Stimulated activated CD8-positive, alpha-beta memory T cell treated with anti-CD3 and anti-CD28 coated beads, Interleukin-12 subunit alpha, Interleukin-12 subunit beta, amount 100 ng/mL, for 1 hour (primary cell): ENCODE measurements at places on chromosomes 3 and 15.

DNA sequence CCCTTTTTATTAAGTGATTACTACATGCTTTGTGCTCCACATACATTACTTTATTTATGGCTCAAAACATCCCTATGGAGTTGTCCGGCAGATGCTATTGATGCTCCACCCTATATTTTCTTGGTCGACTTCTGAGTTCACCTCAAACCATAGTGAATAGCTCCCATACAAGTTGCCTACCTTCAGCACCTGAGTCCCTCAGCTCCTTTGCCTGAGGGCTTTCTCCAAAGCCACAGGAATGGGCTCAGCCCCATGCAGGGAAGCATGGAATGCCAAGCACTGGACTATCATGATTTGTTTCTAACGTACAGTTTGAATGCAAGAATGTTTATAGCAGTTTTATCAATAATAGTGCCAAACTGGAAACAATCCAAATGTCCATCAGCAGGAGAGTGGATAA, 124.8 kb upstream of the TNIK start:
- DNase-seq = no peak

GRCh38 chr15:44554934-44555723, 18.2 kb downstream of the EIF3J start:
- DNase-seq = no peak

DNA sequence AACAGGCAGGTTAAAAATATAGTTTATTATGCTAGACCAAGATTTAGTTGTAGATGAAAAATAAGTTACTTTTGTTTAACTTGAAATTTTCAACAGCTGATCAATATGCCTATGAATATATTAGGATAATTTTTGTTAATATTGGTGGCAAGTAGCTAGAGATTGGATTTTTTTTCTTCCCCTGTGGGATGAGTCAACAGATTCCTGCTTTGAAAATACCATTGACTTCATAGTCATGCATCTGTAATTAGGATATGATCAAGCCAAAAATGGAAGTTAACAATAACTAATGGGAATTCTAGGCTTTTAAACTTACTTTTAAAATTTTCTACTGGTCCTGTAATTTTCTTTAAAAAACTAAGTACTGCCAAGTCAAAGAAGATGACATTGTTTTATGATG, 211.7 kb downstream of the ZIC1 start:
- DNase-seq = no peak

- DNase-seq = no peak
Observed at GRCh38 chr3:29026286-29026685, 254.6 kb upstream of the RBMS3 start.

DNA sequence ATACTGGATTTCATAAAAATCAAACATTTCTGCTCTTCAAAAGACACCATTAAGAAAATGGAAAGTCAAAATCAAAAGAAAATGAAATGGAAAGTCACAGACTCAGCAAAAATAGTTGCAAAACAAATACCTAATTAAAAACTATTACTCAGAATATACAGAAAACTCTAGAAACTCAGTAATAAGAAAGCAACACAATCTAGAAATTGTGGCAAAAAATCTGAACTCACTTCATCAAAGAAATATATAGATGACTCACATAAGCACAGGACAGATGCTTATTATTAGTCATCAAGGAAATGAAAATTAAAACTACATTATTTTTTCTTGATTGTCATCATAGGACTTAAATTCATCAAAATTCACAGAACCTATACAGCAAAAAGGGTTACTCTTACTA, 430.0 kb downstream of the SHQ1 start:
- DNase-seq = no peak

DNA sequence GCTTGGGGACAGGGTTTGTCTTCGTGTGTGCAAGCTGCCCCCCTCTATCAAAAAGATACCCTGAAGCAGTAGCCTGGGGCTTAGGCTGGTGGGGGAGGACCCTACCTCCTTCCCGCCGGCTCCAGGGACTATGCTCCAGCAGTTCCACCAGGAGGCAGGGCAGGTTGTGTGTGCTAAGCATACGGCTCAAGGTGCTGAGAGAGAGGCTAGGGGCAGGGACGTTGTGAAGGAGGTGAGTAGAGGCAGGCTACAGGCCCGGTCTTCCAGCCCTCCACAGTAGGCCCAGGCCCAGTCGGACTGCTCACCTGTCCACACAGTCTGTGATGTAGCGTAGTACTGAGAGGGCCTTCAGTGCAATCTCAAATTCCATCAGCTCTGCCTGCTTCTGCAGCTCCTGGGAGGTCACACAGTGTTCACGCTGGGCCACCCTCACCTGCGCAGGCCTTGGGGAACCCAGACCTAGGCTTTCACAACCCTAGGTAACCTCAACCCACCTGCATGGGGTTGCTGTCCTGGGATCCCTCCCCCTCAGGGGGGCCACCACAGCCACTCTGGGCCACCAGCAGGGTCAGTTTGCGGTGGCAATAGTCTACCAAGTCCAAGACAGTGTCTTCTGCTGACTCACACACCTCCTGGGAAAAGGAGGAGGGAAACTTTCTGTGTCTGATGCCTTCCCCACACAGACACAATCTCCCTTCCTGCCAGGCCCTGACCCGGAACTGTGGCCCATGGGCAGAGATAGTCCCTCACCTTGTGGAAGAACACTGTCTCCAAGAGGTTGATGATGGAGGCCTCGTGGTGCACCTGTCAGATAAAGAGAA, 2.4 kb upstream of the RASSF1 start:
- no peak for DNase-seq

DNA sequence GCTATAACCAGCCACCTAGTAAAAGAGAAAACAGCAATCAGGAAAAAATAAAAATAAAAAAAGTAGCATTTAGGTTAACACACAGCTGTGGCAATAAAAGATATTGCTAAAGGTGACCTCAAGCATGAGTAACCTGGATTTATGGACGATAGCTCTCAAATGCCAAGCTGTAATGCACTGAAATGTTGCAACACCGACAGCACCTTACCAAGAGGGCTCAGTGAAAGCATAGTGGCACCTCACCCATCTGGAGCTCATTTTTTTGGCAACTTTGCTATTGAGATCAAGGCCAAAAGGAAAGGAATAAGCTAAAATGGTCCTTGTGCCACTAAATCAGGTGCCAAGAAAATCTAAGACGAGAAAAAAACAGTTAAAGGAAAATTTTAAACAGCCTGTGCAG, 2.5 kb downstream of the HACD2 start:
- no peak for DNase-seq

- no peak for DNase-seq
Observed at GRCh38 chr15:57217778-57218598, 158.3 kb upstream of the CGNL1 start.

- DNase-seq = no peak
Observed at GRCh38 chr3:178711753-178712152, 175.5 kb downstream of the KCNMB2 start.

DNA sequence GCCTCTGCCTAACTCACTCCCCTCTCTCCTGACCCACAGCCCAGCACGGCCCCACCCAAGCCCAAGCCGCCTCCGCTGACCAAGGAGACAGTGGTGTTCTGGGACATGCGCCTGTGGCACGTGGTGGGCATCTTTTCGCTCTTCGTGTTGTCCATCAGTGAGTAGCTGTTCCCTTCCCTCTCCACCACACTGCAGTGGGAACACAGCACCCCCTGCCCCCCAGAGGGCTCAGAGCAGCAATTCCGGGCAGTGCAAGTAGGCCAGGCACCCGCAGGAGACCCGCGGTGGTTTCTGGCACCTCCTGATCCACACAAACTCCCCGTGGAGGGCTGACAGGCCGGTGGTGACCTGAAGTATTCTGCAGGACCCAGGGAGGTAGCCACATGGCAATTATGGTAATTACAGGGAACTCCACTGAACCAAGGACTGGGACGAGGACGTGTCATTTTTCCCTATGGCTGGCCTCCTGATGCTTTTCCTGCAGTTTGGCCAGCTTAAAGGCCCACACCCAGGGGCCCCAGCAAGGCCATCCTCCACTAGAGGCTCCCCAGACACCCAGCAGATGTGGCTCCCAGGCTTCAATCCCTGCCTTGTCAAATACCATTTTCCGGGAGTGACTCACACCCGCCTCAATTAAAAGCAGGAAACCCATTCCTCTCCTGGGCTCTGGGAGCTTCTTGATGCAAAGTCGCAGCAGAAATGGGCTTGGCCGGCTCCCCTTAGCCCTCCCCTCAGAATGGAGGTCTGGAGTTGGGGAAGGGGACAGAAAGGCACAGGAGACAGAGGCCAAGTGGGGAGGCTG, 4.8 kb downstream of the TMIE start:
- DNase-seq = no peak

- DNase-seq = no peak
Observed at GRCh38 chr3:192892981-192893700, 24.5 kb downstream of the MB21D2 start.

DNA sequence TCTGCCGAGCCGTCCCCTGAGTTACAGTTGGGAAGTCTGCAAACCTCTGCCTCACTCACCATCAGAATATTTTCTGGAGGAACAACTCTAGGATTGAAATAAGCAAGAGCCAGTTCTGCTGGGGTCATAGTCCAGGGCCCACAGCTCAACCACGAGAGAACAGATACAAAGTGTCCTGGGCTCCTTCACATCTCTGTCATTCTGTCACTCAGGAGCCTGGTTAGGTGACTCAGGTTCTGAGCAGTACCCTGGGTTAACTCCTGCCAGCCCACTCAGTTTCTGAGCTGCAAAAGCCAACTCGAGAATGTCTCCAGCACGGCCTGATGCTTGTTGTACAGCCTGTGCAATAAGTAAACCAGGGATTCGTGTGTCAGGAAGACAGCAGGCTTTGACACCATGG, 155.7 kb downstream of the SLCO3A1 start:
- no peak for DNase-seq

DNA sequence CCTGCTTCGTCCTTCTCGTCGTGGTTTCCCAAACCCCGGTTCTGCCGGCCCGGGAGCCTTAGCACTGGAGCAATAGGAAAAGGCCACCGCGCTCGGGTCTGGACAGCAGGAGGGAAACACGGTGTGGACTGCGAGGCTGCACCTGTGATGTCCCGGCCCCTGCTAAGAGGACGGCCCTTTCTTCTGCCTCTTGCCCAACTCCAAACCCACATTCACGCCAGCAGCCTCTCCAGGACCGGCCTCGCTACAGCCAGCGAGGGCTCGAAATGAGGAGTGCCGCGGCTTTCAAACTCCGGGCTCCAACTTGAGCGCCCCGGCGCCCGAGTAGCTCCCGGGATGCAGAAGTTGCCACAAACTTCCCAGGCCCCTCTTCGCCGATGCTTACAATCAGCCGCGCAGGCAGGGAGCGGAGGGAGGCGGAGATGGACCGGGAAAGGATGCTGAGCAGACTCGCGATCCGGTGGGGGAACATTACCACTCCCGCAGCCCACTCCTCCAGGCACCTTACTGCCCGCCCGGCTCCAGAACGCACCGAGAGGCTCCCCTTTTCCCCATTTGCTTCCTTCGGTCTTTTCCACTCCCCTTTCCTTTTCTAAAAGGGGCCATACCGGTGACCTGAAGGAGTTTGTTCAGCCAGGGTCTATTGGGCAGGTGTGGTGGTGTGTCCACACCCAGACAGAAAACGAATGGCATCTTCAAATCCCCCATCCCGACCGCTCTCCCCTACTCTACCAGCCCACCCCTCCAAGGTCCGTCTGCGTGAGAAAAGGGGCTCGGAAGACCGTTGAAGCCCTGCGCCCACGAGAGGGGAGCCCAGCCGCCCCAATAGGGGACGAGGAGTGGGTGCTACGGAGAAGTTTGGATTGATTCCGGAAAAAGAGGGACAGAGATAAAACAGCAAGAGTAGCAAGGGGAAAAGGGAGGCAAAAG, 18.8 kb upstream of the SATB1 start:
- no peak for DNase-seq

DNA sequence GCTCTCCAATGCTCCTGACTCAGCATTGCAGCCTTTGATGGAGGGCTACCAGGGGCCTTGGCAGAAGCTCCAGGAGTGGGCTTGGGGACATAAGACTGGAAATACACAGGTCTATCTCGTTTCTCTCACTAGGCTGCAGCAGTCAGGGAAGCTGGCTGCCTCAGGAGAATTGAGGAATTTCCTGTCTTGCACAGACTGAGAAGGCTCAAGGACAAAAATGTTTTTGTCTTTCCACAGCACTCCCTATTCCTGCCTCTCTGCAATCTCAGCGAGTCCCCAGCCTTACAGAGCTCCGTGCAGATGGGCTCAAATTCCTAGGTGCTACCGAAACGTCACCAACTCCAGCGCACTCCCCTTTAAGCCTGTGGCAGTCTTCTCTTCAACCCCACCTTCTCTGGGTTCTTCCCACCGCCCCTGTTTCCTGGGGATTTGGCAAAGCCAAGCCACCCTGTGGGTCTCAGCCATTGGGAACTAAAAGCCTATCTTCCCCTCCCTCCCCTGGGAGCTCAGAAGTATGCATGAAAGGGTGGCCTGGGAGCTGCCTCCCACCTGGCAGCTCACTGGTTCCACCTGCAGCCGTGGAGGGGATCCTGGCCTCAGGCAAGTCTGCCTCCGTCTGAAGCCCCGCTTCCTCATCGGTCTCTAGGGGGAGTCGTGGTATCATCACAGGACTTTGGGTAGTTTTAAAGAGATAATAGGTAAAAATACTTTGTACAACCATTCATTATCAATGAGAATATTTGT, 322.6 kb upstream of the FRG2C start:
- DNase-seq = no peak

- DNase-seq = no peak
Observed at GRCh38 chr15:40340740-40341400, at the start of gene CCDC9B. Gene CCDC9B (minus strand): TSS chr15:40340939. CDS start chr15:40340819, 120 bp downstream.

GRCh38 chr15:63991706-63992105, 54.6 kb downstream of the DAPK2 start:
- DNase-seq = no peak

DNA sequence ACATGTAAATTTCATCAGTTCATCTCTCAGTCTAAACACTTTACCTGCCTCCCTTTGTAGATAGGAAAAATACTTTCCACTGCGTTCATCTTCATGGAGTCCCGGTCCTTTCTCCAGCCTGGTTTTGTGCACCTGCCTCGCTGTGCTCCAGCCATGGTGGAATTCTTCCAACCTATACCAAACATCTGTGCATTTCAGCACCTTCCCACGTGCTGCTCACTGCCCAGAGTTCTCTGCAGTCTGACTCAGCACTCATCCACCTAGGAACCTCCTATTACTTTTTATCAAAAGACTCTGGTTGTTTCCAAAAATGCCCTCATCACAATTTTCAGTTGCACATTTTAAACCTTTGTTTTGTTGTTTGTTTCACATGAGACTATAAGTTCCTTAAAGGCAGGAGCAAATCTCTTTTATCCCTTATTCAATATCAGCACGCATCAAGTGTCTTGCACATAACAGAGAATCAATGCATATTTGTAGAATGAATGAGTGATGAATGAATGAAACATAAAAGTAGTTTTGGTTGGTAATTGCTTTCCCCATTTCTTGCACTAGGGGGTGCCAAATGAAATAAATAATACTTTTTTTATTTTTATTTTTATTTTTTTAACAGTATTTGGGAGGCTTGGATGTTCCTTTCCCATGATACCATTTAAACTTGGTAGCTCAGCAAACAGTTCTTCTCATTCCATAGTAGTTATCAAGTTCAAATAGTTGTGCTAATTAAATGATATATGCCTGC, 30.2 kb upstream of the ADAMTS9 start:
- no peak for DNase-seq
